Hepatocyte (in vitro differentiated cells): ENCODE measurements at places on chromosomes 5 and 9. TPM values are rescaled to one million over a fixed set of nuclear protein-coding genes. Genes with fewer than 3 reads are reported as not detected.

DNA sequence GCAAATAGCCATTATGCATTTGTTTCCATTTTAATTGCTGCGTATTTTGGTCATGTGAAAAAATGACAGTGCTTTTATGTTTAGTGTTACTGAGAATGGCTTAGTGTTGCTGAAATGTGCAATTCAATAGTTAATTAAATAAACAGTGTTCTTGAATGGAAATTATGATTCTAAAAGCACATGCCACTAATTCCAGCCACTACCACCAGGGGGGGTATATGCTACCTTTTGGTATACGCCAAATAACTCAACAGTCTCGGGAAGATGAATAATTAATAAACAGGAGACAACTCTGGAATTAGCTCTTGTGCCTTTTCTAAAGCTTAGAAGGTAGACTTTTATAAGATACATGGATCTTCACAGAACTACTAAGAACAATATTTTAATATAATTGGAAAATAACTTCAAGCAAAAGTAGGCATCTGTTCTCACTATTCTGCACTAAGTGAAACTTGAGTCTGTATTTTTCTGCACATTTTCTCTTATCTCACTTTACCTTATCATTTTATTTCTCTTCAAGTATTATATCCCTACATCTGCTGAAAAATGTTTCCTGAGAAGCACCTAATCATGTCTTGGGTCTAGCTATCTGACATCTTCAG lies 83.5 kb upstream of the MINAR2 start:
- no peak overlapping the region for H3K4me3 ChIP-seq
- DNase-seq: peak; percentile 54
- H3K36me3 ChIP-seq: no peaks in the 10 kb centered on the region

DNA sequence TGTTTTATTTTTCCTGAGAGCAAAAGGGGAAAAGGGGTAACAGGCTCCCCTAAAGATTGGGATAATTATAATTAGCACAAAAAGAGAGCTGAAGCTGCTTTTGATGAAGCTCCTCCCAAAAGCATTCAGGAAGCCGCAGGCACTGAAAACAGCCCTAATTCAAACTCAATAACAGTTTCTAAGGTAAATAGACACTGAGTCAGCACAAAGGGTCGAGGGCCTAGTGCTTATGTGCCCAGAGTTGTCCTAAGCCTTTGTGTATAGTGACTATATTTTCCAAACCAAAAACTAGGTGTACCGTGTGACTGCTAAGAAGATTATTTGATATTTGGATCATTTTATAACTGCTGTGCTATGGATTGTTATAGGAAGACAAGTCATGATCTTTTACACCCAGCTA lies 67.7 kb downstream of the HMHB1 start:
- no peaks in the 10 kb centered on the region for H3K27me3 ChIP-seq
- no peak overlapping the region for H3K4me3 ChIP-seq
- H3K4me1 ChIP-seq: peaks cover 3% of the 10 kb centered on the region

The SPINK13 gene
- total RNA-seq: not detected in 2 replicates

DNA sequence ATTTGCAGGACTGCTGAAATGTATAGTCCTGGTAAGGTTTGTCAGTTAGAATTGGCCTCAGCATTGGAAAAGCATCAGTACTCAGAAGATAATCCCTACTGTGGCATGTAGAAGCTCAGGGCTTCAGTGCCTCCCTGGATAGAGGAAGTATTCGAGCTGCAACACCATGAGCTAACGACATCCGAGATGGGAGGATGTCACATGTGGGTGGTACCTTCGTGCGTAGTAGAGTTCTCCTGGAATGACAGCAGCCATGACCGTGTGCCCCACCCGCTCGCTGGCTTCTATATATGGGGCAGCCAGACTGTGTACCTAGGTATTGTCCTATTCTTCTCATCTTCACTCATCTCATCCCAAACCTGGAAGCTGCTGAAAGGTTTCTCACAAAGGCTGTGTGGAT lies 345.8 kb upstream of the KLF9 start:
- DNase-seq: no peak
- H3K4me1 ChIP-seq: no peaks in the 10 kb centered on the region
- H3K27ac ChIP-seq: no peak overlapping the region
- H3K27me3 ChIP-seq: no peaks in the 10 kb centered on the region
- H3K4me3 ChIP-seq: no peak overlapping the region
